ENCODE measurements at places on chromosomes 11 and 22.

DNA sequence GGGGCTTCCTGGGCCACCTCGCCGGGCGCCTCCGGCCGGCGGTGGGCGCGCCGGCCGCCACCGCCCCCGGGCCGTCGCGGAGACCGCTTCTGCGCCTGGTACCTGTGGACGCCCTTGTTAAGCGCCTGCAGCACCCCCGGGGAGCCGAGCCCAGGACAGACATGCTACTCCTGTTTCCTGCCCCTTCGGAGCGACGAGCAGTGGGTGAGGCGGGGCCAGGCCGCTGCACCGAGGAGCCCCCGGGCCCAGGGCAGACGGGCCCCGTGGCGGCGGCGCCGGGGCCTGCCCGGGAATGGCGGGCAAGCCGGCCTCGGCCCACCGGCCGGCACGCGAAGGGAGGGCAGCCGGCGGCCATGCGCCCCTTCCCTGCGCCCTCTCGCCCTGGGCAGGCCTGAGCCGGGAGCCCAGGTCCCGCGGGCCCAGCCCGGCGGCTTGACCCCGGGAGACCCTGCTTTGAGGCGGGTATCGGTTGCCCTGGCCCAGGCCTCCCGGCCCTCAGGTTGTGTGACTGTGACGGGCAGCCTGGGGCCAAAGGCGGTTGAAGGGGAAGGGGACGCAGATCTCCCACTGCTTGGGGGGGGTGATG lies 789 bp upstream of the KDM2A start:
- DNase-seq = no peak

DNA sequence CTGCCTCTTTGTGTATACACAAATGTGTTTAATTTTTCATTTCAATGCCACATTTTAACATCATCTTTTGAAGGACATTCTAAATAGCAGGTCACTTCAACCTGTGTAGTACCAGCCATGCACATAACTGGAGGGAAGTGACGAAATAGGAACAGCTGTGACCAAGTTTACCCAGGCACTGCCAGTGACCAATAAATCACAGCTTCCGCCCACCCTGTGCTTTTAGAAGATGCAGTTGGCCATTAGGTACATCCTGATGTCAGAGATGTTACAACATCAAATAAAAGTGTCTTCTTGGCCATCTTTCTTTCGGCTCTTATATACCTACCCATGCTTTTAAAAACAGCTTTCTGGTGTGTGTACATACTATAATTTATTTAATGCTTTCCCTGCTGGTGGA lies 7.8 kb downstream of the LDLRAD3 start:
- no peak for DNase-seq

DNA sequence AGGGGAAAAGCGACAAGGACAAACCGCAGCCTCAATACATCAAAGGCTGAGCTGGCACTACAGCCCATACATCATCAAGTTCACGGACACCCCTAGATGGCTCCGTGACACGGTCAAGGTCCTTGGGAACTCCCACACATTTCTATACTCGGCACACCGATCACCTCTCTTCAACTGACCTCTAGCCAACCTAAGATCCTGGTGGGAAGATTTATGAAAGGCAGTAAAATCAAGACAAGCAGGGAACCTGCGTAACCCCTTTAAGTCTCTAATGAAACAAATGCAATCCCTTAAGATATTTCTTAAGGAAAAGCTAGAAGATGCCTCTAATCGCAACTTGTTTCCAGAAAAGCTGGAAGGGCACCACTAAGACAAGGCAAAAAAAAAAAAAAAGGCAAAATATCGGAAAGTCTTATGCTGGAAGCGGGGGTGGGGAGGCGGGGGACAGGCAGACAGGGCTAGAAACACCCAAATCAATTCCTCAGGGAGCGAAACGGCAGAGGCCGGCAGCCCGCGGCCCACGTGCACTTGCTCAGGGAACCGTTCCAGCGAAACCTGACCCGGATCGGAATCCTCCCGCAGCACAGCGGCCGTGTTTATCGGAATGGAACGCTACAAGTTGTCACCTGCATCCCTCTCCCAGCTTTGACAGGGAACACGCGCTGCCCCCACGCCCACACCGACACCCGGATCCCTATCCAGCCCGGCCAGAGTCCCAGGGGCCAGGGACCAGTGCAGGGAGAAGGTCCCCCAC lies 1.4 kb downstream of the ARHGAP20 start:
- no peak for DNase-seq

DNA sequence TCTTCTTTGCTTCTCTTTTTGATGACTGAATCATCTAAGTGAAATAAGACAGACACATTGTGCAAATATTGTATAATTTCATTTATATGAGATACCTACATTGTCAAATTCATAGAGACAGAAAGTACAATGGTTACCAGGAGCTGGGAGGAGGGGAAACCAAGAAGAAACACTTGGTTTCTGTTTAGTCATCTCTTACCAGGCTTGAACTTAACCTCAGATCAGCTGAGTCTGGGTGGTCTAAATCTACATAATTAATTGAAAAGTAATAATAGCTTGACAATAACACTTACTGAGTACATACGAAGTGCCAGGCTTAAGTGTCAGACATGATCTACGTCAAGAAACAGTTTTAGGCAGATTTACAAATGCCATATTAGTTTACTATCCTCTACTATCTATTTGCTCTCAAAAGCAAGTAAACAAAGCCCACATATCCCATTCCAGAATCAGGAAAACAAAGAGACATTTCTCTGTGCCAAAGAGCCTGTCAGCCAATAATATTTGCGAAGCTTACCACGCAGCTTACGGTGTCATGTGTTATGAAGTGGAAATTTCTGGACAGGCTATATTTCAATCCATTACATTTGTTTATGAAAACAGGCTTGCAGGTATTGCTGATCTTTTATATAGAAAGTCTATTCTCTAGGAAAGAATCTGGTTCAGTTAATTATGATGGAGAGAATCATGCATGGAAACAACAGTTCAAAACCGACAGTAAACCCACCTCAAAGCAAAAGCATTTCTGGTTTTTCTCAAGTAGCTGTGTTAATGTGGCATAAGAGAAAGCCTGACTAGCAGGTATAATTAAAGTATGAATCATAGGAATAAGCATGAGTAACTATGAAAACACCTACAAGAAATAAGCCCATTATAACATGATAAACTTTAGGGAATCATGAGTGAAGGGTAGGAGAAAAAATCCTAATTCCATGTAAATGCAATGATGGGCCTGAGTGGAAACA lies 2.7 kb upstream of the ARHGAP42 start:
- DNase-seq = no peak

GRCh38 chr11:103668859-103669258 lies 367.6 kb upstream of the DDI1 start:
- no peak for DNase-seq

- DNase-seq = peak; percentile 24
These were observed 44.4 kb upstream of the MYEOV start for GRCh38 chr11:69249311-69250185.

DNA sequence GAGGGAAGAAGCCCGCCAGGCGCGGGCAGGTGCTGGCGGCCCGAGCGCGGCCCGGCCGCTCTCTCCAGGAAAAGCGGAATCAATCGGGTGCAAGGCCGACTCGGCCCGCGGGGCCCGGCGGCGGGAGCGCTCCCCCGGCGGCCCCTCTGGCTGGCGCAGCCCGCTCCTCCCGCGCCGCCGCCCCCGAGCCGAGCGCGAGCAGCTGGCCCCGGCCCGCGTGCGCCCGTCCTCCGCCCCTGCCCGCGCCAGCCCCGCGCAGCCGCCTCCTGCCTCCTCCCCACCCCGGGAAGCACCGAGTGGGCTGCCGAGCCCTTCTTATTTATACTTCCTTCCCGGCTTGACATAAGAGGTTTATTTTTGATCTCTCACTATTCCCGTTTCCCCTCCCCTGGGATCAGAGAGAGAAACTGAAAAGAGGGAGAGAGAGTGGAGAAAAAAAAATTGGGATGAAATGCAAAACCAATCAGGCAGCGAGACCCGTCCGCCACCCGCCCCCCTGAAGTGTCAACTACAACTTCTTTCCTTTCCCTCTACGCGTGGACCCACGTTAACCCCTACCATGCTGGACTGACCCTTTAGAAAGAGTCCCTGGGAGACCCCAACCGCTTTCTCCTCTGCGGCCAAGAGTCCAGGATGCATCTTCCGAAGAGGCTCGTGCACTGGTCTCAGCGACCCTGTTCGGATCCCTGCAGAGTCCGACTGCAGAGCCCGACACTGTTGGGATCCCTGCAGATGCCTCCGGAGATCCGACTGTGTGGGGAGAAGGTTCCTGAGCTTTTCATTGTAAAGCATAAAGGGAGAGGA lies at the start of gene ADAMTS8:
Gene ADAMTS8, minus strand, starts transcription at position 294 of the 804 bp plus-strand sequence. CDS start 323 bp downstream, outside the sequence.
- no peak for DNase-seq

GRCh38 chr11:8070417-8071115 lies 10.4 kb upstream of the TUB start:
- no peak for DNase-seq

DNA sequence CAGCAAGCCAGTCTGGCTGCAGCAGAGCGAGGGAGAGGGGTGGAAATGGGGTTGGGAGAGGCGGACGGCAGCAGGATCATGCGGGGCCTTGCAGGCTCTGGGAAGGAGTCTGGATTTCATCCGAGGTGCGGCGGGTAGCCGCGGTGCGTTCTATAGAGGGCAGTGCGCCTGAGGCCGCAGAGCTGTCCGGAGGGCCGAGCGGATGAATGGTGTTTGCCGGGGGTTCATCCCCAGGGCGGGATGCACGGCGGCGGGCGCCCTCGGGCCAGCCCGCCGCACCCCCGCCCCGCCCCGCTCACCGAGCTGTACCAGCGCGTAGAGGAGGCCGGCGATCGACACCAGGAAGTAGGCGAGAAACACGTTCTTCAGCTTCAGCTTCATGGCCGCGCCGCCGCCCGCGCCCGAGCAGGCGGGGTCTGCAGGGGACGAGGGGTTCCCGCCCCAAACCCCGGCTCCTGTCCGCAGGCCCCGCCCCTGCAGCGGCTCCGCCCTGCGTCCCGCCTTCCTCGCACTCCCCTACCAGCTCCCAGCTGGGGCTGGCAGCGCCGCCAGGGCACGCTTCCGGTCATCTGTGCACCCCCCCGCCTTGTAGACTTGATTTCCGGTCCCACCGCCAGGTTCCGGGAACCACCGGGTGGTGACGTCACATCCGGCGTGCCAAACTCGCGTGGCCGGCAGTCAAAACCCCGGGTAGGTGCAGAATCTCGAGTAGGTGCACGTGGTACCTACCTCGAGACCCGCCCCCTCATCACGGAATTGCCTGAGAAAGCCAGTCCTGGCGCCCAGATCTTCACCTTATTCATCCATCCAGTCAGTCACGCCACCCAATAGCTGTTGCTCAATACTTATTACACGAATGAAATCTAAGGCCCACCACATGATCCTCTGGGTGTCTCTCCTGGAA lies at the start of gene B3GAT3:
Gene B3GAT3, minus strand, starts transcription at position 420 of the 904 bp plus-strand sequence. Its CDS starts 39 bp downstream, at position 381.
- peak; percentile 86 for DNase-seq

DNA sequence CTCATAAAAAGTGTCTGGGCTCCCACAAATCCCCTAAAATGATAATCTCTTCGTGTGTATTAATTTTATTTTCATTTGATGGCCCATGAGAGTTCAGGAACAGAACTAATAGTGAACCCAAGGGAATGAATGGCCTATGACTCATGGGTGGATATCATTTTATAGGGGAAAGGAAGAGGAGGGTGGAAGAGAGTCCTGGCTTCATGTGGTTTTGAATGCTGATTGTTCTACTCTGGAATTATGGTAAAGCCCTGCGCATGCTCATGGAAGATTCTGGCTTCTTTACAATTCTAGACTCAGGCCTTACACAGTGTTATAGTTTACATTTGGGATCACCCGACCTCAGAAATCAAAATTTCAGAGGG lies 35.2 kb downstream of the MAML2 start:
- DNase-seq = peak; percentile 89

DNA sequence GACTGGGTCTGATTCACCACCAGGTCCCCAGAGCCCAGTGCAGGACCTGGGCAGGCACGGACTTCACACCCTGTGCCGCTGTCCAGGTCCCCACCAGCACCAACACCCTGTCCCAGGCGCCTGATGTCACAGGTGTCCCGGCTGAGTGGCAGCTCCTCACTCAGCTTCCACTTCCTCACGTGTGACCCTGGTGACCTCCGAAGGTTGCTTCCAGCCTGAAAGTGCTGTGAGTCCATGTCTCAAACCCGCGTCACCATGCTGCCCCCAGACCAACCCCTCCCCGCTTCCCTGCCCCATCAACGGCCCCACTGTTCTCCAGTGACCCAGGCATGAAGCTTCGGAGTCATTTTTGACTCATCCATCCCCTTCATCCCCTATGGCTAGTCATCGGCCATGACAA lies 25.7 kb upstream of the PICK1 start:
- DNase-seq = no peak

DNA sequence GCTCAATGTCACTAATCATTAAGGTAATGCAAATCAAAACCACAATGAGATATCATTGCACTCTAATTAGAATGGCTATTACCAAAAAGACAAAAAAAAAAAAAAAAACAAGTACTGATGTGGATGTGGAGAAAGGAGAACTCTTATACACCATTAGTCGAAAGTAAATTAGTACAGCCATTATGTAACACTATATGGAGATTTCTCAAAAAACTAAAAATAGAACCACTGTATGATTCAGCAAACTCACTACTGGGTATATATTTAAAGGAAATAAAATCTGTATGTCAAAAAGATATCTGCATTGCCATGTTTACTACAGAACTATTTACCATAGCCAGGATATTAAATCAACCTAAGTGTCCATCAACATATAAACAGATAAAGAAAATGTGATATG lies 265.4 kb upstream of the ARHGAP20 start:
- DNase-seq = no peak

GRCh38 chr11:12669930-12670329 lies 4.3 kb upstream of the TEAD1 start:
- DNase-seq = no peak

DNA sequence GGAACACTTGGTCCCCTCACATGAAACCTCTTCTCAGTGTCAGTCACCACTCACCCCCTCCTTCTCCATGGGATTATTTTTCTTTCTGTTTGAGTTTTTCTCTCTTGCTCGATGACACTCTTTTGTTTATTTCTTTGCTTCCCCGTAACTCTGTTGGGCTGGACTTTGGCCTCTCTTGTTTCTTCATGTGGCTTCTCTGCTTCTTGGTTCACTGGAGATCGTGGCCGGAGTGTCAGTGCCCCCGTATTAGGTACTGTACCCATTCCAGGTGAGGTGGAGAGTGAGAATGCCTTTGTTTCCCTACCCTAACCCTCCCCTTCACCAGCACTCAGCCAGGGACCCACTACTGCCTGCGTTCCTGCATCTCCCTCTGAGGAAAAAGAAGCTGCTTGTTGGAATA lies 32.5 kb downstream of the CYB5R2 start:
- DNase-seq = no peak

DNA sequence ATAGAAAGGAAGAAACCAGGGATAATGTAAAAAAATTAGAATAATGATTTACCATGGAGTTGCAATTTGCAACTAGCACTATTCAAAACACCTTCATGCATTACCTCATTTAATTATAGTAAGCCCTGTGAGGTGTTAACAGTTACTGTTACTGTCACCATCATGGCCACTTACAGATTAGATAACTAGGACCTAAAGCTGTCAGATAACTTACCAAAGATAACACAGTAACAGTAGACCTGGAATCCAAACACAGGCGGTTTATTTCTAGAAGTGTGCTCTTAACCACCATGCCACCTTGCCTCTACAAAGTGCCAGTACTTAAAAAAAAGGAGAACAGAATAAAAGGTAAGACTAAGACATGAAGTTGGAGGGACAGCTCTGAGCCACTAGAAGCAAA lies 11.1 kb upstream of the LARGE1 start:
- DNase-seq = no peak
